ENCODE measurements at places on chromosomes 4 and X.

- DNase-seq, result no peak
Observed at GRCh38 chrX:10854594-10854993, 234.2 kb upstream of the MID1 start.

DNA sequence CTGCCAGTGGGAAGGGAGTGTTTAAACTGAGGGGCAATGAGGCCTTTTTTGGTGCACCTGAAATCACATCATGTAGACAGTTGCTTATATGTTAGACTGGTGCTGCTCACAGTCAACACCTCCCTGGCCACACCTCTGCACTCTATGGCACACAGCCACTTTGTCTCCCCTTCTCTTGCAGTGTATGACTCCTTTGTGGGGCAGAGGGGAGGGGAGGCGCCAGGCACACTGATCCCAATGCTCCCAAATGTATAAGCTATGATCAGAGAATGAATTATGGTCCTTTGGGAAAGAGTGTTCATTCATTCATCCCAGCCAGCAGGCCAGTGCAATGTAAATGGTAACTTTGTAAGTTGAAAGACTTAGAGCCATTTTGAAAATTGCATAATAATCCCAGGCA is 4.6 kb upstream of the GPC3 start:
- no peak for DNase-seq

GRCh38 chr4:182307746-182308145 is 64.5 kb downstream of the TENM3 start:
- no peak for DNase-seq

- no peak for DNase-seq
Observed at GRCh38 chrX:85065512-85066198, 62.0 kb downstream of the APOOL start.

DNA sequence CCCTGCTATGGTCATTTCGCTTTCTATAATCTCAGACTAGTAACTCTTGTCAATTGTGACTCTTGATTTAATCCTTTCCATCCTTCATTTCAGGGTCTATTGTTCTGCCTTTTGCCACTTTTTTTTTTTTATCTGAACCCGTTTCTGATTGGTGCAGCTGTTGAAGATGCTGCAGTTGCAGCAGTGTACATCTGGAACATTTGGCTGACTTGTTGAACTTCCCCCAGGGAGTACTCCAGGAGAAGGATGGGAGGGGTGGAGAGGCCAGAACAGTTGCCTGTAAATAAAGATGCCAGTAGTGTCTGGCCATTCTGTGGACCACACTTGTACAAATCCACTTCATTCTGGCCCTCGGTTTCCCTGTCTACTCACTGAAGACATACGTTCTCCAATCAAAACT is 1.0 kb upstream of the EDA start:
- DNase-seq, result no peak

GRCh38 chrX:113675278-113675677 is 834.6 kb upstream of the AMOT start:
- no peak for DNase-seq

- no peak for DNase-seq
Observed at GRCh38 chr4:1344696-1345095, 2.3 kb upstream of the UVSSA start.

- DNase-seq, result no peak
Observed at GRCh38 chr4:157806184-157806583, 366.6 kb downstream of the GASK1B start.

- DNase-seq, result no peak
Observed at GRCh38 chrX:22616867-22617266, 344.2 kb downstream of the CBLL2 start.

- DNase-seq, result no peak
Observed at GRCh38 chrX:85544609-85545008, 165.1 kb upstream of the POF1B start.

- no peak for DNase-seq
Observed at GRCh38 chr4:110867251-110867960, 244.5 kb upstream of the PITX2 start.

DNA sequence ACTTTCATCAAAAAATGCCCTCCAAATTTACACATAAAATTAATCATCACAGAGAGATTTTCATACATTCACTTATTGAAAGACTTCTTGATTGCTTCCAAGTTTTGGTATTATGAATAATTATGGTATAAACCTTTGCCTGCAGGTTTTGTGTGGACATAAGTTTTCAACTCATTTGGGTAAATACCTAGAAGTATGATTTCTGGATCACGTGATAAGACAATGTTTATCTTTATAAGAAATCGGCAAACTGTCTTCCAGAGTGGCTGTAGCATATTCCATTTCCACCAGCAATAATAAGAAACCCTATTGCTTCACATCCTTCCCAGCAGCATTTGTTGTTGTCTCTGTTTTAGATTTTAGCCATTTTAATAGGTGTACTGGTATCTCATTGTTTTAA is 1507.0 kb upstream of the IGFBP7 start:
- no peak for DNase-seq

DNA sequence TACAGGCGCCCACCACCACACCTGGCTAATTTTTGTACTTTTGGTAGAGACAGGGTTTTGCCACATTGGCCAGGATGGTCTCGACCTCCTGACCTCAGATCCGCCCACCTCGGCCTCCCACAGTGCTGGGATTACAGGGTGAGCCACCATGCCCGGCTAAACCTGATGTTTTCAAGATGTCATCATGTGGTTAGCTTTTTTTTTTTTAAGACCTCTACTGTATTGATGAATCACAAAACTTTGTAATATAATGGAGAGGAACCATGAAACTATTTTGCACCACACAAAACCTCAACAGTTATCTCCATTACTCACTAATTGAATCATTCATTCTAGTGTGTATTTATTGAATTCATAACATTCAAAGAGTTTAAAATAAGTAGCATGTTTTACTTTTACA is 94.7 kb upstream of the NEIL3 start:
- DNase-seq, result no peak

DNA sequence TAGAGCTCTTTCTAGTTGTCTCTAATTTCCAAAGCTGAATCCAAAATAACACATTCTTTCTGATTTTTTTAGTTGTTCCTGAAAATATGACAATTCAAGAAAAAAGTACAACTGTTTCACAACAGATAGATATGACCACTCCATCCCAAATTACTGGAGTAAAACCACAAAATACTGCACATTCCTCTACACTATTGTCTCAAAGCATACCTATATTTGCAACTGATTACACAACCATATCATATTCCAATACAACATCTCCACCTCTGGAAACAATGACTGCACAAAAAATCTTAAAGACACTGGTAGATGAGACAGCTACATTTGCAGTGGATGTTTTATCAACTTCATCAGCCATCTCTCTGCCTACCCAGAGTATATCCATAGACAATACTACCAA is 43.6 kb downstream of the ADGRG4 start:
- DNase-seq, result no peak

GRCh38 chr4:41476310-41476885 is 61.6 kb upstream of the LIMCH1 start:
- DNase-seq, result no peak

- no peak for DNase-seq
Observed at GRCh38 chrX:101229170-101229569, 9.6 kb downstream of the DRP2 start.

Data from NT2/D1 (cell line).